ENCODE measurements at places on chromosomes 12 and 14. TPM values are rescaled to one million over a fixed set of nuclear protein-coding genes. Genes with fewer than 3 reads are reported as not detected.

NGB gene
- not detected for total RNA-seq

PLBD1 gene
- total RNA-seq = 2.1 TPM

EPYC gene
- total RNA-seq = not detected

DUSP6 gene
- 58.1 TPM for total RNA-seq

RPL41 gene
- total RNA-seq = 3,955 TPM

PLA2G1B gene
- total RNA-seq = not detected

ARMH4 gene
- 6.4 TPM for total RNA-seq

OLR1 gene
- not detected for total RNA-seq

CINP gene
- 51.0 TPM for total RNA-seq

FBLN5 gene
- 31.1 TPM for total RNA-seq

ZNF385A gene
- 0.92 TPM for total RNA-seq

KERA gene
- total RNA-seq = not detected

AGAP2 gene
- 0.19 TPM for total RNA-seq

RTL1 gene
- not detected for total RNA-seq

SLC8A3 gene
- not detected for total RNA-seq

ETFBKMT gene
- 2.6 TPM for total RNA-seq

KLRG1 gene
- total RNA-seq = 0.53 TPM

ASCL1 gene
- not detected for total RNA-seq

RCOR1 gene
- total RNA-seq = 8.9 TPM

CHURC1 gene
- total RNA-seq = 46.8 TPM

GUCY2C gene
- under 0.01 TPM for total RNA-seq

ASIC1 gene
- total RNA-seq = 1.4 TPM

TAS2R30 gene
- 6.2 TPM for total RNA-seq

CD69 gene
- total RNA-seq = not detected

RNASE1 gene
- 7.1 TPM for total RNA-seq

BATF gene
- 1.8 TPM for total RNA-seq

TNFAIP2 gene
- 65.9 TPM for total RNA-seq

TDRD9 gene
- 0.26 TPM for total RNA-seq

KIF21A gene
- 4.8 TPM for total RNA-seq

DTX3 gene
- total RNA-seq = 15.7 TPM

TMEM63C gene
- not detected for total RNA-seq

ITPK1 gene
- 21.4 TPM for total RNA-seq

GPX2 gene
- total RNA-seq = 0.12 TPM

RNF212B gene
- not detected for total RNA-seq

CRADD gene
- total RNA-seq = 19.3 TPM

PTPN6 gene
- not detected for total RNA-seq

ALKBH1 gene
- total RNA-seq = 6.3 TPM

NANOG gene
- not detected for total RNA-seq

CLEC4D gene
- not detected for total RNA-seq

SLC25A47 gene
- total RNA-seq = not detected

C12orf60 gene
- total RNA-seq = 3.9 TPM

SIX4 gene
- 5.2 TPM for total RNA-seq

SLC16A7 gene
- total RNA-seq = 34.3 TPM

RBM19 gene
- total RNA-seq = 15.3 TPM

DDX24 gene
- 145 TPM for total RNA-seq

ATP2B1 gene
- 27.9 TPM for total RNA-seq
